T-helper 1 cell treated with Interleukin-12 subunit alpha and Interleukin-12 subunit beta and Interleukin-4 antibody, amounts not matched to agents 30 ng/mL and 1 ng/mL, for 36 hours (primary cell): ENCODE measurements at places on chromosomes 5 and 9. TPM values are rescaled to one million over a fixed set of nuclear protein-coding genes. Genes with fewer than 3 reads are reported as not detected.

Gene PPP2R2B
- 1.3 TPM in 2 replicates for total RNA-seq

Gene STK32A
- not detected in 2 replicates for total RNA-seq

Gene HARS1
- total RNA-seq, result 92.9 and 96.9 TPM in 2 replicates

Gene PRSS3
- not detected in 2 replicates for total RNA-seq

Gene PLEKHG4B
- not detected in 2 replicates for total RNA-seq

Gene ANKRD34B
- not detected in 2 replicates for total RNA-seq

Gene ARL14EPL
- total RNA-seq, result not detected in 2 replicates

Gene SVEP1
- total RNA-seq, result not detected in 2 replicates

Gene FGF1
- not detected in 2 replicates for total RNA-seq

Gene PNPLA7
- total RNA-seq, result 3.1 and 3.5 TPM in 2 replicates

Gene IL5
- total RNA-seq, result 0.34 and 0.39 TPM in 2 replicates

Gene ZMAT2
- 62.0 and 63.3 TPM in 2 replicates for total RNA-seq

Gene CD72
- total RNA-seq, result 6.9 and 7.6 TPM in 2 replicates

Gene NUTM2F
- not detected in 2 replicates for total RNA-seq

Gene GDF9
- total RNA-seq, result 0.22 and 0.37 TPM in 2 replicates

Gene IL33
- total RNA-seq, result not detected in 2 replicates

Gene GFRA3
- total RNA-seq, result 0.10 and 0.17 TPM in 2 replicates

Gene SLC12A7
- 76.7 and 76.9 TPM in 2 replicates for total RNA-seq

Gene PPIC
- total RNA-seq, result not detected in 2 replicates

Gene EDIL3
- not detected in 2 replicates for total RNA-seq

Gene PCDHGB4
- 0.17 TPM in 2 replicates for total RNA-seq

Gene HACD4
- 10.3 and 11.0 TPM in 2 replicates for total RNA-seq

Gene BTNL3
- total RNA-seq, result not detected in 2 replicates

Gene PCDHGA2
- 0.05 and 0.07 TPM in 2 replicates for total RNA-seq

Gene LRRC19
- not detected in 2 replicates for total RNA-seq

Gene ADGRV1
- 0.05 TPM in 1 of 2 replicates, not detected in the other for total RNA-seq

Gene CYLC2
- not detected in 2 replicates for total RNA-seq

Gene THOC3
- total RNA-seq, result 60.7 and 67.5 TPM in 2 replicates

Gene ST6GALNAC4
- 28.4 and 32.2 TPM in 2 replicates for total RNA-seq

Gene TEX48
- total RNA-seq, result 0.91 and 1.1 TPM in 2 replicates

Gene CD274
- total RNA-seq, result 42.1 and 42.6 TPM in 2 replicates

Gene CD14
- 0.51 and 0.56 TPM in 2 replicates for total RNA-seq

Gene TENT4A
- total RNA-seq, result 34.3 and 35.4 TPM in 2 replicates

Gene FCN2
- total RNA-seq, result not detected in 2 replicates

Gene NCS1
- total RNA-seq, result 0.49 and 1.0 TPM in 2 replicates

Gene IL3
- 5.0 and 6.0 TPM in 2 replicates for total RNA-seq

Gene PAM
- 27.9 and 35.4 TPM in 2 replicates for total RNA-seq
